Transverse colon (tissue), 4 donors: ENCODE measurements at places on chromosomes 16 and 17.

DNA sequence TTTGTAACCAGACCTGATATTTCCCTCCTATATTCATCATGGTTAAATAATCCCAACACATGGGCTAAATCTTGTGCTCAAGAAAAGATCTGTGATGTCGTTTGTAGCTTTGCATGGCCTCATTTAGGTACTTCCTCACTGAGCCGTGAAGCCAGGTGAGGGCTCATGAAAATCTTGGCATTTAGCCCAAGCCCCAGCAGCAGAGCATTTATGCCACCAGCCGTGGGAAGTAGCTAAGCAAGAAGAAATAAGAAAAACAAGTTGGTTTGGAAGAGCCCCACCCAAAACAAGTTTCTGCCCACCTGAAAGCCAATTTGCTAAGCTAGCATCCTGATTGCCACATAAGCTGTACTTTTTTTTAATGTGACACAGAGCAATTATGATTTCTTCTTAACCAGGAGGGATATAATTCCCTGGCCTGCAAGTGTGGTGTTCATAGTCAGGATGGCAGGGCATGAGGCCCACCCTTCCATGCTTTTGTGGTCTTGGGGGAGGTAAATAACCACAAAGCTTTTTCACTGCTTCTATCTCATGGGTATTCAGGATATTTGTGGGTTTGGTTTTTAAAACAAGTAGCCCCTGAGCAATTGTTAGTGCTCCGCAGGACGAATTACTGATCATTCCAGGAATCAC lies 10.5 kb downstream of the TMIGD1 start:
- DNase-seq: peak; percentile 22

DNA sequence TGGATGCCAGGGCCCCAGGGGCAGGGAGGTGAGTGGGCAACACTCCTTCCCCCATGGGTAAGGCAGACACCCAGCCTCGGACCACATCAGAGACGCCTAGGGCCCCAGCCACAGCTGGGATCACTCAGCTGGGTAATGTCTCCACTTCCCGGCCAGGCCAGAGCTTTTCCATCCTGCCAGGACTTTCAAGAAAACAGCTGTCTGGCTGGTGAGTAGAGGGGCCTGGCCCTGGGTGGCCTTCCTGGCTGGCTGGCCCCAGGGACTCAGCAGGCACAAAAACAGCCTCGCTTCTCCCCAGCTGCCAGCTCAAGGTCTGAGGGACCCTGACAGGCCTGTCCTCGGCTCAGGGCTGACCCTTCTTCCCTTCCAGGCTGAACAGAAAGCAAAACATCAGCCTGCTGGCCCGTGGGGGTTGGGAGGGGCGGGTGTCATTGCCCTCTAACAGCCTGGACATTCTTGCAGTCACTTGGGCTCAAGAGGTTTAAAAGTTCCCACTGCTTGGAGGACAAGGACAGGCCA lies 45.3 kb upstream of the JPH3 start:
- DNase-seq: no peak

- DNase-seq: no peak
Measured at GRCh38 chr16:72896485-72897118, 151.3 kb downstream of the ZFHX3 start.

- DNase-seq: no peak
Measured at GRCh38 chr16:69496376-69496775, 69.4 kb upstream of the NFAT5 start.

DNA sequence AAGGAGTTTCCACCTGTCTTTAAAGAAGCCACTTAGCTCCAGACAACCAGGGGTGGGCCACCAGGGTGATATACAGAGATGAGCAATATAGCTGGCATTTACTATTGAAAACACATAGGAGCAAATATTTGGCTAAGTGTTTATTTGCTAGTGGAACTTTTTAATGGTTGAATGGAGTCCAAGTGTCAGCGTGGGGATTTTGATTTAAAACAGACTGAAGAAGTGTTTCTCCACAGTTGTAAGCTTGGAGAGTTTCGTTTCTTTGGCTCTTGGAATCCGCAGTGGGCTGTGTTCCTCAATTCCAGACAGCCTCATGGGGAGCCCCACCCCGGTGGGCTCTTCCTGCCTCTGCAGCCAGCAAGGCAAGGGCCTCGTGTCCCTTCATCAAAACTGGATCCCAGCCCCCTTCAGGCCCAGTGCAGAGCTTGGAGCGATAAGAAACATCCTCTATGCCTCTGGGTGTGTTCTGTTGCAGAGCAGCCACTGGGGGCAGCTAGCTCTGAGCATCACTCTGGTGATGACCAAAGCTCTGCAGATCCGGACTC lies 36.1 kb downstream of the NOG start:
- no peak for DNase-seq

DNA sequence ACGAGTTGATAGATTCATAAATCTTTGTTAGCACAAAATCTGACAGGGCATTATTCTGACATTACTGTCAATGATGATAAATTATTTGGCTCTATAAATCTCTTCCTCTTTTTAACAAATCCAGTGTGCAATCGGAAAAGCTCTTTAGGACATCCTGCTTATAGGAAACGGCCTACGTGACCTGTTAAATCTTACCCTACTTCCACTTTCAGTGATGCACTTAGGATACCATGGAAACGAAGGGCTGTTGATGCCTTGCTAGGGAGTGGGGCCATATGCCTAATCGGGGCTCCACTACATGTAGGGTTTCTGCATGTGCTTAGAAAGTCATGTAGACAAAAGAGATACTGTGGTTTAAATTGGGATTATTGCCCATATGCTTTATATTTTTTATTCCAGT lies 27.2 kb downstream of the ZNF594 start:
- no peak for DNase-seq

GRCh38 chr16:55856950-55857349 lies 18.2 kb downstream of the CES5A start:
- DNase-seq: no peak

DNA sequence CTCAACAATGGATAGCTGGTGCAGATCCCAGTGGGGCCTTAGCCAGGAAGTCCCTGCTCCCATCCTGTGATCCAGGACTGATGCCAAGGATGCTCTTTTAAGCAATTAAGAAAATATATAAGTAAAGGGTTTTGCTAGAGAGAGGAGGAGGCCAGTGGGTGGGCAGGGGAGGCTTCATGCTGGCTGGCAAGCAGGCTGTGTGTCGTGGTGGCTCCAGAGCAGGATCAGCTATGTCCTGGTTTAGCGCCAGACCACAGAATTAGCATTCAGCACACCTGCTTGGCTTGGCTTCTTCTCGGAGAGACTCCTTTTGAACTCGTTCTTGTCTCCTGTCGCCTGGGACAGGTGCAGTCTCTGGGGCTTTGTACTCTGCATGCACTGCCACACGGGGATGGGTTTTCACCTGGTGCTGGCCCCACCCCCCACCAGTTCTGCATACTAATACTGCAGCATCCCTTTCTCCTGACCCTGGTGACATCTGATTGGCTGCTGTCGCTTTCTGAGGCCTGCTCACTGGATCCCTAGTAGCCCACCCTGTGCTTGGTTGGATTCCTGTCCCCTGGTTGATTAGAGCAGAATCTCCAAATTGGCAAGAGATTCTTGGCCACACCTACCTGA lies 66.1 kb downstream of the PLD6 start:
- DNase-seq: no peak

GRCh38 chr17:7740481-7741001 lies 23.0 kb downstream of the DNAH2 start:
- DNase-seq: peak; percentile 17

GRCh38 chr17:62119373-62119772 lies 54.3 kb upstream of the MED13 start:
- no peak for DNase-seq

DNA sequence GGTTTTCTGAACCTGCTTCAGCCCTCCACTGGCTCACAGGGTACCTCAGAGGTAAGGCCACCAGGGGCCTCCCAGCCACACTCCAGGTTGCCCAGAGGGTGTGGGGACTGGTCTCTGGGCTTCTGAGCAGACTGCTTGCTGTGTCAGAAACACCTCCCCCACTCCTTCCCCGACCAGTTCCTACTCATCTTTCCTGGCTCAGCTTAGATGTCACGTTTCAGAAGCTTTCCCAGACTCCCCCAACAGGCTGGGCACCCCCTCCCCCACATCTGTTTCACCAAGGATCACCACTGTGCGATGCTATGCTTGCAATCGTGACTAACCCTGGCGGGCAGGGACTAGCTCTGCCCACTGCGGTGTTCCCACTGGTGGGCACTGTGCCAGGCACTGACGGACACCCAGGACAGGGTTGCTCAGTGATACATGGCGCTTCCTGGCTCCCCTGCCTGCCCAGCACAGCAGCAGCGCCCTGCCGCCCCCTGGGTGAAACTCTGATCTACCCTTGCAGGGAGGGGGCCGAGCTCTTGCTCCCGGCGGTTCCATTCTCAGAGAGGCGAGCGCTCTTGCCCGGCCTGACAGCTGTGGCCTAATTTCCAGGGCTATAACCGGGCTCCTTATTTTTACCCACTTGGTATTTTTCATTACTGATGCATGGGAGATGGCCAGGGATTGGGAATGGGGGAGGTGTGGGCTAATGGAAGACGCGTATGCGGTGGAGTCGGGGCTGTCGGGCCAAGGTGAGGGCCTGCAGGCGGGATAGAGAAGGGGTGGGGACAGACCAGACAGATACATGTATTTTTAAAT lies 29.4 kb upstream of the MTSS2 start:
- peak; percentile 70 for DNase-seq

DNA sequence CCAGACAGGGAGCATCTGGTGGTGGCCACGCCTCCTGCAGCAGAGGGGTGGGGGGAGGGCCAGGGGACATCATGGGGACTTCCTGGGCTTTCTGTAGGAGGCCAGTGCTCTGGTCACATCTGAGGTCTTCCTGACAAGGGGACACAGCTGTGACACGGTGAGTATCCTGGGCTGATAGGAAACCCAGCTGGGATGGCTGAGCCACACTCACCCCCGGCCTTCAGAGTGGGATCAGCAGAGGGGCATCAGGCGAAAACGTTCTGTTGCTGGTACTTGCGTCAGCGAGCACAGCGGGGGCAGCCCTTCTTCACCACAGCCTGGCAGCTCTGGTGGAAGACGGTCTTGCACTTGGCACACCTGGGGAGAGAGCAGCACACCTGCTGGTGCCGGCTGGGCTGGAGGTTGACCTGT lies 122.9 kb upstream of the SMURF2 start:
- no peak for DNase-seq

GRCh38 chr17:17874478-17874877 lies 37.7 kb upstream of the SREBF1 start:
- DNase-seq: no peak

GRCh38 chr17:1626333-1626732 lies 2.3 kb downstream of the SLC43A2 start:
- DNase-seq: no peak

GRCh38 chr16:18024611-18025010 lies 311.9 kb downstream of the NPIPA8 start:
- DNase-seq: no peak

- peak; percentile 49 for DNase-seq
Measured at GRCh38 chr17:50114849-50115357, 15.1 kb downstream of the SAMD14 start.

DNA sequence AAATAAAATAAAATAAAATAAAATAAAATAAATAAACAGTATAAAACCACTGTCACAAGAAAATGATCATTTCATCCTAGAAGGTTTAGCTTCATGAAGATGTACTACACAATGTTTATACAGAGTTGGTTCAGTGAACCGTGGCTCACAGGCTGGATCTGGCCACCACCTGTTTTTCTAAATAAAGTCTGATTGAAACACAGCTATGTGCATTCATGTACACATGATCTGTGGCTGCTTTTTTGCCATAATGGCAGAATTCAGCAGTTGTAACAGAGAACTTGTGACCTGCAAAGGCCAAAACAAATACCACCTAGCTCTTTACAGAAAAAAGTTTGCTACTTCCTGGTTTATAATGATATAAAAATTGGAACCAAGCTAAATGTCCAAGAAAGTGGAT lies 12.6 kb upstream of the RPRML start:
- no peak for DNase-seq

DNA sequence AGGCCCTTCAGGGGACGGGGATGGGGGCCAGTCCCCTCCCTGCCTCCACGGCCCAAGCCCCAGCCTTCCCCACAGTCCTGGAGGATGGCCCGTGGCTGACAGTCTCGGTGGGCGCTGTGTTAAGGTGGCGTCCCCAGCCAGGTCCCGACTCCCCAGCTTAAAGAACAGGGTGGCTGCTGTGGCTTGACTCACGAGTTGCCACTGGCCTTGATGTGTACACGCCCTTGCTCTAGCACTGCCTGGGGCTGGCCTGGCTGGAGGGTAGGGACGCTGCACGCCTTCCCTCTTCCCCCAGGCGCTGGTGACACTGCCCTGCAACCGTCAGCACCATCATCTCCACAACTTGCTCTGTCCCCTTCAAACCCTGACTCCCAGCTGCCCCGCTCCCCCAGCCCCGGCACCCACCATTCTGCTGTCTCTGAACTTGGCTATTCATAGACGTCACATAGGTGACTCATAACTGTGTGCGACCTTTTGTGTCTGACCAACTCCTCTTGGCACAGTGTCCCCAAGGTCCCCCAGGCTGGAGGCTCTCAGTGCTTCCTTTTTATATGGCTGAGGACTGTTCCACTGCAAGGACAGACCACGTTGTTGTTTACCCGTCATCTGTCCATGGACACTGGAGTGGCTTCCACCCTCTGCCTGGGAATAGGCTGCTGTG lies 6.3 kb downstream of the GNPTG start:
- no peak for DNase-seq

GRCh38 chr17:4444782-4445473 lies 11.2 kb downstream of the SPNS3 start:
- peak; percentile 83 for DNase-seq

- no peak for DNase-seq
Measured at GRCh38 chr16:2426941-2427361, 2.3 kb upstream of the CCNF start.

GRCh38 chr16:89831810-89832328 lies 3.6 kb downstream of the SPIRE2 start:
- no peak for DNase-seq

DNA sequence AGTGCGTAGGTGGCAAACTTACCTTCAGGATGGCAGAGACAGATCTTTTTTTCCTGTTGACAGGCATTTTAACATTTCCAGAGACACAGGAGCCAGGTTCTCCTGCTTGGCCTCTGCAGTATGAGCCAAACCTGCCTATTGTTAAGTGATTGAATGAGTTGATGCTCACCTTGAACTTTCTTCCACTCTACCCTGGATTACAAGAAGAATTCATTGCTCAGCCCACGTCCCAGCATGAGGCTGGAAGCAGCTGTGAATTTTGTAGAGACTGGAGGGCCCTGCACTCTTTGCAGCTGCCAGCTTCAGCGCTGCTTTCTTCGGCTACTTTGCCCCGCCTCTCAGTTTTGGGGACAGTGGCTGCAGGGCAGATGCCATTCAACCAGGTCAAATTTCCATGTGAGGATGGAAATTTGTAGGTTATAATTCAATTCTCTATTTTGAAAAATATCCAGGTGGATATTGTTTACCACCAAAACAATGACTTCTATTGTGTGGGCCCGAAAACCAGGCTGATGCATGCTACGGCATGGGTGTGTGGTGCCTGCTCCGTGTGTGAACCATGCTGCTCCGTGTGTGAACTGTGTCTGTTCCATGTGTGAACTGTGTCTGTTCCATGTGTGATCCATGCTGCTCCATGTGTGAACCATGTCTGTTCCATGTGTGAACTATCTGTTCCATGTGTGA lies 75.2 kb upstream of the METTL9 start:
- no peak for DNase-seq

- DNase-seq: peak; percentile 74
Measured at GRCh38 chr16:71569621-71570020, 7.3 kb downstream of the TAT start.
